Stimulated activated CD8-positive, alpha-beta memory T cell treated with anti-CD3 and anti-CD28 coated beads, Interleukin-7, amount 100 ng/mL, for 1 hour (primary cell): ENCODE measurements at places on chromosomes 1 and 21.

- no peak for DNase-seq
Measured at GRCh38 chr1:233368789-233369130, 41.2 kb downstream of the MAP3K21 start.

DNA sequence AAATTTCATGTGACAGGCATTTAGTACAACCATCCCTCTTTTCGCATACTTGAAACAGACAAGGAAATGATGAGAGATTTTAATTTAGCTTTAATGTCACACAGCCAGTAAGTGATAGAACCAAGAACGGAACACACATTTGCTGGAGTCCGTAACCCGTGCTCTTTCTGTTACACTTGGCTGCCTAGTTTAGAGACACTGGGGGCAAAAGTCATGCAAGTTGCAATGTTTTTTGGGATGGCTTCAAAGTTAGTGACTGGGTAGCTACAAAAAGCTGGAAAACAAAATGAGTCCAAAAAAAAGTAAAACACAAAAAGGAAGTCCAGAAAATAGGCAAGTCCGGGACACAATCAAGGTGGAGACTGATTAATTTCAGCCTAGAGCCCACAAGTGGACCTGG, 5.9 kb downstream of the NID1 start:
- DNase-seq = no peak

GRCh38 chr1:206896261-206896660, 982 bp upstream of the IL24 start:
- no peak for DNase-seq

GRCh38 chr21:26961698-26962097, 5.2 kb downstream of the ADAMTS5 start:
- DNase-seq = no peak

DNA sequence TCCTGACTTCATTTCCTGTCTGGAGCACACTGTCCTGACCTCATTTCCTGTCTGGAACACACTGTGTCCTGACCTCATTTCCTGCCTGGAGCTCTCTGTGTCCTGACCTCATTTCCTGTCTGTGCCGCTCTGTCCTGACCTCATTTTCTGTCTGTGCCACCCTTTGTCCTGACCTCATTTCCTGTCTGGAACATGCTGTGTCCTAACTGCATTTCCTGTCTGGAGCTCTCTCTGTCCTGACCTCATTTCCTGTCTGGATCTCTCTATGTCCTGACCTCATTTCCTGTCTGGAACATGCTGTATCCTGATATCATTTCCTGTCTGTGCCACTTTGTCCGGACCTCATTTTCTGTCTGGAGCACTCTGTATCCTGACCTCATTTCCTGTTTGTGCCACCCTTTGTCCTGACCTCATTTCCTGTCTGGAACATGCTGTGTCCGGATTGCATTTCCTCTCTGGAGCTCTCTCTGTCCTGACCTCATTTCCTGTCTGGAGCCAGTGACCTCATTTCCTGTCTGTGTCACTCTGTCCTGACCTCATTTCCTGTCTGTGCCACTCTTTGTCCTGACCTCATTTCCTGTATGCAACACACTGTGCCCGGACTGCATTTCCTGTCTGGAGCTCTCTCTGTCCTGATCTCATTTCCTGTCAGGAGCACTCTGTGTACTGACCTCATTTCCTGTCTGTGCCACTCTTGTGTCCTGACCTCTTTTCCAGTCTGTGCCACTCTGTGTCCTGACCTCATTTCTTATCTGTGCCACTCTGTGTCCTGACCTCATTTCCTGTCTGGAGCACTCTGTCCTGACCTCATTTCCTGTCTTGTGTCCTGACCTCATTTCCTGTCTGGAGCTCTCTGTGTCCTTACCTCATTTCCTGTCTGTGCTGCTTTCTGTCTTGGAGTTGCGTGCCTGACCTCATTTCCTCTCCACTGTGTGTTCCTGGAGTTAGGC, 27.6 kb downstream of the SKI start:
- peak; percentile 48 for DNase-seq

GRCh38 chr1:158095737-158096335, 84.9 kb upstream of the CD1D start:
- DNase-seq = no peak

- no peak for DNase-seq
Measured at GRCh38 chr1:152946248-152946647, 758 bp upstream of the SPRR5 start.

- DNase-seq = no peak
Measured at GRCh38 chr1:51414811-51415210, 84.4 kb upstream of the TTC39A start.

GRCh38 chr1:27416387-27417111, 24.1 kb downstream of the GPR3 start:
- DNase-seq = no peak

GRCh38 chr1:205822397-205822796, 9.4 kb upstream of the SLC41A1 start:
- no peak for DNase-seq

DNA sequence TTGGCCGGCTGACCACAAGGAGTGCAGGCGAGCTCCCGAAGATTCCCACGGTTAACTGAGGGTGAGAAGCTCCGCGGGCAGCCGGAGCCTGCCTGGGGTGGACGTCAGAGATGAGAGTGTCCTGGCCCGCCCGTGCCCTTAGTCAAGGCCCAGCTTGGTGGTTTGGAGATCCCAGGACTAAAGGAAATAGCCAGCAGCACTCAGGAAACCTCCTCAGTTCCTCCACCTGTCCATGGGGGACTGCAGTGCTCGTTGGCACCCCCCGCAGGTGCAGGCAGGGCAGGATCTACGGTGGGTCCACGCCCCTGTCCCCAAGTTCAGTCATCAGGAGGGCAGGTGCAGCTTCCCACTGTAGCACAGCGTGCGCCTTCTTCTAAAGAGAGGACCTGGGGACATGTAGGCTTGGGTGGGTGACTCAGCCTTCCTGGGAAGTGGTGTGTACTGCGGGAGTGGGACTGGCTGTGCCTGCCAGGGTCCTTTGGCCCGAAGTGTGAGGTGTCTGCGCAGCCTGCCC, 32.5 kb downstream of the SLX9 start:
- DNase-seq = no peak

GRCh38 chr1:87136607-87137341, 191.9 kb upstream of the LMO4 start:
- no peak for DNase-seq

DNA sequence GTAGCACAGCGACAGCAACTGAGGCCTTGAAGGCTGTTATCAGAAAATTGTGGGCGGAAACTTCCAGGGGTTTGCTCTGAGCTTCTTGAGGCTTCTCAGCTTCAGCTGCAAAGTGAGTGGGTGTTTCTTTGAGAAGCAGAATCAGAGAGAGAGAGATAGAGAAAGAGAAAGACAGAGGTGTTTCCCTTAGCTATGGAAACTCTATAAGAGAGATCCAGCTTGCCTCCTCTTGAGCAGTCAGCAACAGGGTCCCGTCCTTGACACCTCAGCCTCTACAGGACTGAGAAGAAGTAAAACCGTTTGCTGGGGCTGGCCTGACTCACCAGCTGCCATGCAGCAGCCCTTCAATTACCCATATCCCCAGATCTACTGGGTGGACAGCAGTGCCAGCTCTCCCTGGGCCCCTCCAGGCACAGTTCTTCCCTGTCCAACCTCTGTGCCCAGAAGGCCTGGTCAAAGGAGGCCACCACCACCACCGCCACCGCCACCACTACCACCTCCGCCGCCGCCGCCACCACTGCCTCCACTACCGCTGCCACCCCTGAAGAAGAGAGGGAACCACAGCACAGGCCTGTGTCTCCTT, at the start of gene FASLG:
Gene FASLG (plus strand): TSS at position 233 of the 583 bp plus-strand sequence. CDS start 99 bp downstream, at position 332.
- DNase-seq = no peak
